ENCODE measurements at places on chromosomes 12 and 14. TPM values are rescaled to one million over a fixed set of nuclear protein-coding genes. Genes with fewer than 3 reads are reported as not detected.

GLI1 gene
- 0.66 TPM for total RNA-seq

DNA sequence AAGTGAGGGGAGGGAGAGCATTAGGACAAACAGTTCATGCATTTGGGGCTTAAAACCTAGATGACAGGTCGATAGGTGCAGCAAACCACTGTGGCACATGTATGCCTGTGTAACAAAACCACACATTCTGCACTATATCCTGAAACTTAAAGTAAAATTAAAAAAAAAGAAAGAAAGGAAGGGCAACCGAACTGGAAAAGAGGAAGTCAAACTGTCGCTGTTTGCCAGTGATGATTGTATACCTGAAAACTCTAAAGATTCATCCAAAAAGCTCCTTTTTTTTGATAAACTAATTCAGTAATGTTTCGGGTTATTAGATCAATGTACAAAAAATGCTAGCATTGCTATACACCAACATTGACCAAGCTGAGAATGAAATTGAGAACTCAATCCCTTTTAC lies 259.0 kb upstream of the ALG10 start:
- H3K4me3 ChIP-seq, result no peak overlapping the region
- no peak for DNase-seq
- no peaks in the 10 kb centered on the region for H3K4me1 ChIP-seq
- H3K27ac ChIP-seq, result no peak overlapping the region

- H3K36me3 ChIP-seq, result no peaks in the 10 kb centered on the region
- H3K27ac ChIP-seq, result no peak overlapping the region
- no peaks in the 10 kb centered on the region for H3K4me1 ChIP-seq
- no peak for DNase-seq
Observed at GRCh38 chr12:42976620-42977019, 387.1 kb upstream of the PRICKLE1 start.

- H3K4me3 ChIP-seq, result peak overlapping the region; percentile 86
- no peaks in the 10 kb centered on the region for H3K36me3 ChIP-seq
- peaks cover 15% of the 10 kb centered on the region for H3K4me1 ChIP-seq
- DNase-seq, result no peak
Observed at GRCh38 chr12:57085999-57086492, 2.9 kb upstream of the NAB2 start.

GRCh38 chr14:28120391-28120790 lies 646.2 kb upstream of the FOXG1 start:
- no peak overlapping the region for H3K27ac ChIP-seq
- no peaks in the 10 kb centered on the region for H3K36me3 ChIP-seq
- no peaks in the 10 kb centered on the region for H3K27me3 ChIP-seq
- DNase-seq, result no peak

DNA sequence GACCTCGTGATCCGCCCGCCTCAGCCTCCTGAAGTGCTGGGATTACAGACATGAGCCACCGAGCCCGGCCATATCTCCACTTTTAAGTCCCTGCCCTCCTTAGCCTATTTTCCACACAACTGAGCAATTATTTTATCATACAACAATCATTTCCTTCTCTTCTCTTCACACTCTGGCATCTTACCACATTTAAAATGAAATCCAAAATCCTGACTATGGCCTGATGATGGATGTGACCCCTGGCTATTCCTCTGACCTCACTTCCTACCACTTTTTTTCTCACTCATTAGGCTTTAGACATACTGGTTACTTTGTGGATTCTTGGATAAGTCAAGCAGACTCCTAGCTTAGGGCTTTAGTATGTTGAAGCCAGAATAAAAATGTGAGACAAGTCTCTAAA lies 21.9 kb upstream of the EID3 start:
- no peak overlapping the region for H3K4me3 ChIP-seq
- DNase-seq, result no peak

- no peak for DNase-seq
- no peaks in the 10 kb centered on the region for H3K27me3 ChIP-seq
- H3K4me3 ChIP-seq, result peak overlapping the region; percentile 39
- H3K36me3 ChIP-seq, result no peaks in the 10 kb centered on the region
- peaks cover 3% of the 10 kb centered on the region for H3K4me1 ChIP-seq
Observed at GRCh38 chr12:48997719-48998496, 1.3 kb downstream of the DDN start.

- no peaks in the 10 kb centered on the region for H3K36me3 ChIP-seq
- no peak overlapping the region for H3K4me3 ChIP-seq
- no peaks in the 10 kb centered on the region for H3K4me1 ChIP-seq
- H3K27ac ChIP-seq, result no peak overlapping the region
- no peak for DNase-seq
- no peaks in the 10 kb centered on the region for H3K27me3 ChIP-seq
Observed at GRCh38 chr14:49057838-49058510, 528.2 kb downstream of the RPS29 start.

GRCh38 chr12:4141348-4142270 lies 132.0 kb upstream of the CCND2 start:
- H3K27me3 ChIP-seq, result peaks cover 4% of the 10 kb centered on the region
- no peaks in the 10 kb centered on the region for H3K4me1 ChIP-seq
- no peaks in the 10 kb centered on the region for H3K36me3 ChIP-seq
- DNase-seq, result no peak

DNA sequence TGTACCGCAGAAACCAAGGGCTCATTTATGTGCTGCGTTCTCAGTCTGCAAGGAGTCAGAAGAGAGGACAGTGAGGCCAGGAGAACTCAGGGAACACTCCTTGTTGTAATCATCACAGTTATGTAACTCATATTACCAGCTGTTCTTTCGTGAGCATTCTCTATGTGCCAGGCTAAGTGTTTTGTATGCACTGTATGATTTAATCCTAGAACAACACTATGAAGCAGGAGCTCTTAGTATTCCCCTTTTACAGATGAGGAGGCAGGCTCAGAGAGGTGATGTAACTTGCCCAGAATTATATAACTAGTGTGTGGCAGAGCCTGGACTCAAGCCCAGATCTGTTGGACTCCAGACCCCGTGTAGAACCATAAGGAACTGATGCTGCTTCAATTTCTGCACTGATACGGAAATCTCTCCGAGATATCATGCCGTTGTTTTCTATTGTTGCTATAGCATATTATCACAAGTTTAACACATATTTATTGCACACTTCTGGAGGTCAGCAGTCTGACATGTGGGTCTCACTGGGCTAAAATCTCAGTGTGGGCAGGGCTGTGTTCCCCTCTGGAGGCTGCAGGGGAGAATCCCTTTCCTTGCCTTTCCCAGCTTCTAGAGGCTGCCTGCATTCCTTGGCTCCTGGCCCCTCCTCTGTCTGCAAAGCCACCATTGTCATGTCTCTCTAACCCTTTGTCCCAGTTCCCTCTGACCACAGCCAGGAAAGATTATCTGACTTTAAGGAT lies 16.3 kb upstream of the CD9 start:
- DNase-seq, result no peak
- no peaks in the 10 kb centered on the region for H3K36me3 ChIP-seq
- no peak overlapping the region for H3K27ac ChIP-seq
- H3K27me3 ChIP-seq, result no peaks in the 10 kb centered on the region
- peaks cover 14% of the 10 kb centered on the region for H3K4me1 ChIP-seq

NAP1L1 gene
- total RNA-seq, result 394 TPM

GRCh38 chr12:93571925-93572711 lies at the start of gene SOCS2:
Gene SOCS2, plus strand, starts transcription at chr12:93572675. Its CDS starts 223 bp downstream, at chr12:93572898.
- H3K4me1 ChIP-seq, result no peaks in the 10 kb centered on the region
- H3K36me3 ChIP-seq, result peaks cover 5% of the 10 kb centered on the region
- DNase-seq, result no peak
- peak within 1 kb of the TSS; percentile 90 for H3K27ac ChIP-seq
- H3K27me3 ChIP-seq, result no peaks in the 10 kb centered on the region

SMCO2 gene
- not detected for total RNA-seq

GRCh38 chr12:99984271-99985128 lies at the start of gene ANKS1B:
Gene ANKS1B, minus strand, starts transcription at chr12:99984936. Its CDS starts 699 bp downstream, at chr12:99984237.
- H3K36me3 ChIP-seq, result no peaks in the 10 kb centered on the region
- DNase-seq, result no peak
- peak within 1 kb of the TSS; percentile 84 for H3K4me3 ChIP-seq
- H3K27me3 ChIP-seq, result no peaks in the 10 kb centered on the region
- H3K27ac ChIP-seq, result peak within 1 kb of the TSS; percentile 84

NTS gene
- 10.2 TPM for total RNA-seq

DNA sequence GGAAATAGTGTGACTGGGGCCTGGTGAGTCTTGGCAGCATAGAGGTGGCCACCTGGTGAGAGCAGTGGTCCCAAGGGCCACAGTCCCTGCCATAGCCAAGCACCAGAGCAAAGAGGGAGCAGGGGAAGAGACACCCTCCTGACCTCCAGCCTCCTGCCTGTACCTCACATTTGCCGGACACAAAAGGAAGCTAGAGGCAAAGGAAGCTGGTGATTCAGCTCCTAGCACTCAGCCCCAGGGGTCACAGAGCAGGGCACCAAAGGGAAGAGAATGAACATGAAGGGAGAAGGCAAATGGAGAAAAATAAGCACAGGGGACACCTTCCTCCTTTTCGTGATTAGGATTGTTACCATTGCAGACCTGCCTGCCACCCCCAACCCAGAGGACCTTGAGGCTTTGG lies 216.8 kb downstream of the ZFP36L1 start:
- no peaks in the 10 kb centered on the region for H3K36me3 ChIP-seq
- peak overlapping the region; percentile 85 for H3K27ac ChIP-seq
- no peak for DNase-seq
- no peak overlapping the region for H3K4me3 ChIP-seq
- no peaks in the 10 kb centered on the region for H3K27me3 ChIP-seq

GAS2L3 gene
- 5.9 TPM for total RNA-seq

GRCh38 chr14:83151571-83151970 lies 1617.9 kb upstream of the SEL1L start:
- H3K27ac ChIP-seq, result no peak overlapping the region
- H3K4me3 ChIP-seq, result no peak overlapping the region
- DNase-seq, result no peak
- H3K4me1 ChIP-seq, result no peaks in the 10 kb centered on the region
- H3K36me3 ChIP-seq, result no peaks in the 10 kb centered on the region

GRCh38 chr14:65173973-65174693 lies 71.8 kb upstream of the MAX start:
- no peak overlapping the region for H3K27ac ChIP-seq
- H3K4me1 ChIP-seq, result no peaks in the 10 kb centered on the region
- H3K27me3 ChIP-seq, result no peaks in the 10 kb centered on the region

RTL1 gene
- not detected for total RNA-seq

WDR89 gene
- total RNA-seq, result 8.5 TPM

DNA sequence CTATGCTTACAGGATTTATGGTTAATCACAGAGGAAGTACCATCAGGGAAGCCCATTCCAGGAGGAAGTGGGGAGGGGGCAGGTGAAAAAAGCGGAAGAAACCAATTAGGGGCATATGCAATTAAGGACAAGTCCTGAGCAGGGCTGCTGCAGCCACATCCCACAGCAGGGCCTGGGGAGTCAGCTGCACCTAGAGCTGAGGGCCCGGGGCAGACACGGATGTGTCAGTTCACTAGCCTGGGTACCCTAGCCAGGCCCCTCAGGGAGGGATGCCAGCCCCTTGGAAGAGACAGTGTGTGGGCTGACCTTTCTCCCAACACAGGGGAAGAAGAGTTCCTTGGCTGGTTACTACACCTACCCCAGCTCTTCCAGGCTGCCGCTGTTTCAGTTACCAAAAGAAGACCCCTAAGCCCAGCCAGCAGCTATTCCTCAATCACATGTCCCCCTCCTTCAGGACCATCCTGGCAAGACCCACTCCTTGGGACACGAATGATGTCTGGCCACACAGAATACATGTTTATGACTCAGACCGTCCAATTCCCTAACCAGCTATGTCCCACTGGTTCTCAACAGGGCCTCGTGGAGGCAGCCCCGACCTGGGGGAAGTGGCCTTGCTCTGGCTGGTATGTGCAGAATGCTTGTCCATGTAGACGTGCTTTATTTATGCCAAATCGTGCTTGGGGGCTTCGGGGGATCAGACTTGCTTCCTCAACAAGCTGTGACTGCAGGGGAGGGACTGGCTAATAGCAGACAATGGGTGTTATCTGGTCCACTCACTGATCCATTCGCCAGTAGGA lies 133.7 kb upstream of the RTL1 start:
- no peaks in the 10 kb centered on the region for H3K27me3 ChIP-seq
- H3K27ac ChIP-seq, result no peak overlapping the region
- no peak overlapping the region for H3K4me3 ChIP-seq
- no peaks in the 10 kb centered on the region for H3K4me1 ChIP-seq
- no peaks in the 10 kb centered on the region for H3K36me3 ChIP-seq

GRCh38 chr12:122862872-122863701 lies 27.8 kb downstream of the HIP1R start:
- peak; percentile 94 for DNase-seq
- H3K27me3 ChIP-seq, result no peaks in the 10 kb centered on the region
- peak overlapping the region; percentile 92 for H3K27ac ChIP-seq
- peaks cover 4% of the 10 kb centered on the region for H3K4me1 ChIP-seq
- H3K36me3 ChIP-seq, result no peaks in the 10 kb centered on the region

GRCh38 chr12:111672822-111673381 lies 12.9 kb downstream of the BRAP start:
- H3K27me3 ChIP-seq, result no peaks in the 10 kb centered on the region
- H3K27ac ChIP-seq, result no peak overlapping the region
- no peaks in the 10 kb centered on the region for H3K4me1 ChIP-seq
- peaks cover 2% of the 10 kb centered on the region for H3K36me3 ChIP-seq

PPP1R1A gene
- 21.6 TPM for total RNA-seq

INHBC gene
- total RNA-seq, result not detected

DNA sequence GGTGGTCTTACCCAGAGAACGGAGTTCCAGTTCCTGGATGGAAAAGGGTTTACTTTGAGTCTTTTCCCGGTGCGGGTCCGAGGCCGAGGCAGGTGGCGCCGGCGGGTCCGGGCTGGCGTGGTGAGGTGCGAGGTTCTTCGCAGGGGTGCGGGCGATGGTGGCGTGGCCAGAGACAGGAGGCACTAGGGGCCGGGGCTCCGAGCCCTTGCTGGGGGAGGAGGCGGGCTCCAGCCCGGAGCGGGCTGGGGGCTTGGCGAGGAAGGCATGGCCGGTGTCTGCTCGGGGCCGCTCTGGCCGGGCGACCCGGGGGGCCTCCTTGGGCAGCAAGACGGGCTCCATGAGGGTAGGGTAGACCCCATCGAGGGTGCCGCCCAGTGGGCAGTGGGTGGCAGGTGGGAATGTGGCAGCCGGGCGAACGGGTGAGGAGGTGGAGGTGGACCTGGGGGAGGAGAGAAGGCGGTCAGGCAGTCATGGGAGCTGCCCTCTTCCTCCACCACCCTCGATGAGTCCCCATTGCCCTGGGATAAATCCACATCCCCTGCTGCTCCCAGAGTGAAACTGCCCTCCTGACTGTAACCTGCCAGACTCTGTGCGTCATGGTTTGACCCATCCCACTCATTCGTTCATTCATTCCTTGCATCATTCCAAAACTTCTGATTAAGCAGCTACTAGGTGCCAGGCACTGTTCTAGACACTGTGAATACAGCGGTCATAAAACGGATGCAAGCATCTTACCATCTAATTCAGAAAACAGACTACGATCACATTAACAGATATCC lies 42.0 kb downstream of the RFLNA start:
- H3K36me3 ChIP-seq, result peaks cover 16% of the 10 kb centered on the region
- no peak overlapping the region for H3K4me3 ChIP-seq
- no peaks in the 10 kb centered on the region for H3K27me3 ChIP-seq
- H3K4me1 ChIP-seq, result no peaks in the 10 kb centered on the region
- H3K27ac ChIP-seq, result no peak overlapping the region
- DNase-seq, result no peak

Measured in breast epithelium (tissue), 4 donors.